HuH-7.5 (cell line): ENCODE measurements at places on chromosomes 2 and 18.
A peak's percentile ranks its signal among the peaks of the same experiment; 100 is the strongest.

DNA sequence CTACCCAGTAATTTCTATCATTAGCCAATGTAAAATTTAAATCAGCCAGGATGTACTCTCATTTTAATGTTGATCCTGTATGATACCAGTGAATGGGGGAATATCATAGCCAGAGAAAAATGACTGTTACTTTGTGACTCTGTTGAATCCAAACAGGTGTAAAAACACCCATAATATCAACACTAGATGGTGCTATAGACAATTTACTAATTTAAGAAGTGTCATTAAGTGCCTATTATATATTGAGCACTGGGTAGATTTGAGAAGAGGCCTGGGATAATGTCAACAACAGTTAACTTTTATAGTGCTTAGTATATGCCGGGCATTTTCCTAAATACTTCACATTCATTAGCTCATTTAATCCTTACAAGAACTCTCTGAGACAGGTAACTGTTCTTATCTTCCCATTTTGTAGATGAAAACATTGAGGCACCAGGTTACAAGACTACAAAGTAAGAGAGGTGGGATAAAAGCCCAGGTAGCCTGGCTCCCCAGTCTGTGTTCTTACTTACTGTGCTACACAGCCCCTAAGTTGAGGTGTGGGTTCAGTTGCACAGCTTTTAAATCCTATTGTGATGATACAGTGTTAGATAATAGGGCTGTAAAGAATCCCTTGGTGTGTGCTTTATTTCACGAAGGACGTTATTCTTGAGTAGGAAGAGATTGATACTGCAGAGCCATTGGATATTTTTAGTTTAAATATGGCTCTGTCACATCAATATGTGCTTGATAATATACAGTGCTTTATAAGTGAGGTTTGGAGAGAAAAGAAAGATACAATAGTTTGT is 325.5 kb downstream of the AGPS start:
- DNase-seq: no peak

DNA sequence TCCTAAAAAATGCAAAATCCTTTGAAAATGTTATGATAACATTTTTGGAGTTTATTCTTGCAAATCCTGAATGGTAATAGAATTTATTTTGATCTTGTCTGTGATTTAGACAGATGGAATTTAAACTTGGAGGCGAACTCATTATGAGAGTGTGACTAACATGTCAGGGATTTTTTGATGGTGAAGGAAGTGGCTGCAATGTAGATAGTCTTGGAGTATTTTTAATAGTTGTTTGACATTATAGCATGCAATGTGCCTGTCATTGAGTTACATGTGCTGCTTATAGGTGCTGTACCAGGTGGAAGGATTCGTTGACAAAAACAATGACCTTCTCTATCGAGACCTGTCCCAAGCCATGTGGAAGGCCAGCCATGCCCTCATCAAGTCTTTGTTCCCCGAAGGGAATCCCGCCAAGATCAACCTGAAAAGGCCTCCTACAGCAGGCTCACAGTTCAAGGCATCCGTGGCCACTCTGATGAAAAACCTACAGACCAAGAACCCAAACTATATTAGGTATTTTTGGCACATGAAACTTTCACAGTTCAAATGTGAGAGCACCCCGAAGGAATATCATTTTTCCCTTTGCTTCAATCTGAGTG is 141.8 kb downstream of the MYO1B start:
- no peak for DNase-seq

GRCh38 chr2:14960686-14961324 is 328.3 kb downstream of the LRATD1 start:
- no peak for DNase-seq

GRCh38 chr2:188786368-188786841 is 187.8 kb upstream of the COL3A1 start:
- no peak for DNase-seq

- DNase-seq: peak; percentile 41
Observed at GRCh38 chr2:10303694-10304378, 1.1 kb downstream of the HPCAL1 start.

- no peak for DNase-seq
Observed at GRCh38 chr2:128715360-128715759, 396.7 kb upstream of the HS6ST1 start.

DNA sequence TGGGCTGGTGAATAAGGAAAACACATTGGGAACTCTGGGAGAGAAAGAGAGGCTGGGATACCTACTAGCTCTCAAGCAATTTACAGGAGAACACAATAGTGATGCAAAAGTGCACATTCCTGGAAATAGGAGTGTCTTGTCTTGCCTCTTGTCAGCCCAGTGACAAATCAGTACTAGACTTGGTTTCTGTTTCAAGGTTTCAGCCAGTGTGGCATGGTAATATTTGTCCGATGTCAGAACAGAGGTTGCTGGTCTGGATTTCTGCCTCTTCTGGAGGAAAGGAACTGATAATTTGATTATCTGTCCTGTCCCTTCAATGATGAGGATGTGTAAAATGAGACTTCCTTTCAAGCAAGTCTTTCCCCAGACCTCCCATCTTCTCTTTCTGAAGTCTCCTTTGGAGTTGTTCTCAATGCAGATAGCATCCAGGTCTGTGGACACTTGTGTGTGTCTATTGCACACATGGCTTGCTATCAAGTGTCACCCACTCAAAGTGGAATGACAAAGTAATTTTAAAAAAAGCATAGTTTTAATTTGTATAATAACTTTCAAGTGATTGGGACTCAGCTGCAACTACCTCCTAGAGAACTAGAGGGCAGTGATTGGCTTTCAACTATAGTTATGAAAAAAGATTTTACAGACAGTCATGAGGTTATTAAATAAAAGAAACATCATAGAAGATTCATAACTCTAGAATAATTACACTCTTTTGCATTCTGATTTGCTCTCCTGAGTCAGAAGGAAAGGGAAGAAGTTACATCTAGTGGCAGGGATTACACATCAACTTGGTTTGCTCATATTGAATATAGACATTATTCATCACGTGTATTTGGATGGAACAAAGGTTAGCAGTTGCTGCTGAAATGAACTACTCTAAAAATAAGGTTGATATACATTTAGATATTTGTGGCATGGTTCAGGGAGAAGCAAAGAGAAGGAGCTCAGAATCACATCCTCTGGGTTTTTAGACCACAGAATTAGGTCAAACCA is 4.5 kb downstream of the GPR39 start:
- DNase-seq: no peak

GRCh38 chr2:120066800-120067547 is 54.1 kb downstream of the EPB41L5 start:
- peak; percentile 32 for DNase-seq

DNA sequence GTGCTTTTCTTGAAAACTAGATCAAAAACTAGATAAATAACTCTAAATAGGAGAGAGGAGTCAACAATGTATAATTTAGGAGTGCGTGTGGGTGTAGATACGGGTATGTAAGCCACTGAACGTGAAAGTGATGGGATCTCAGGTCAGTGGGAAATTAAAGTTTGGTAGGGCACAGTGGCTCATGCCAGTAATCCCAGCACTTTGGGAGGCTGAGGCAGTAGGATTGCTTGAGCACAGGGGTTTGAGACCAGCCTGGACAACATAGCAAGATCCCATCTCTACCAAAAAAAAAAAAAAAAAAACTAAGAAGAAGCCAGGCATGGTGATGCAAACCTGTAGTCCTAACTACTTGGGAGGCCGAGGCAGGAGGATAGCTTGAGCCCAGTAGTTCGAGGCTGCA is 247.1 kb downstream of the ANAPC1 start:
- no peak for DNase-seq

DNA sequence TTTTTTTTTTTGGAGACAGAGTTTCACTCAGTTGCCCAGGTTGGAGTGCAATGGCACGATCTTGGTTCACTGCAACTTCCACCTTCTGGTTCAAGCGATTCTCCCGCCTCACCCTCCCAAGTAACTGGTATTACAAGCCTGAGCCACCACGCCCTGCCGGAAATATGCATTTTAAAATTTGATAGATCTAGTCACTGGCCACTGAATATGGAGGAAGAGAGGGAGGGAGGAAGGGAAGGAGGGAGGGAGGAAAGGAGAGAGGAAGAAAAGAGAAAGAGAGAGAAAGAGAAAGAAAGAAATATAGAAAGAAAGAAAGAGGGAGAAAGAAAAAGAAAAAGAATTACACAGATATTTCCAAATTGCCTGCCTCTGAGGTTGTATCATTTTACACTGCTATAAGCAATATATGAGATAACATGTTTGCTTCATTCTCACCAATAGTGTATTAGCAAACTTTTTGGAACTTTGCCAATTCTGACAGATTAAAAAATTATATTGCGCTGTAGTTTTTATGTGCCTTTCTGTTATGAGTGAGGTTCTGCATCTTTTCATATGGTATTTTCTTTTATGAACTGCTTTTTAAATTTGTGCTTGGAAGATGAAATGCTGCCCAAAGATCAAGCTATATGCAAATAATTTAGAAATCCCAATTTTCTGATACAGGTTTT is 161.2 kb upstream of the MAP3K20 start:
- no peak for DNase-seq

DNA sequence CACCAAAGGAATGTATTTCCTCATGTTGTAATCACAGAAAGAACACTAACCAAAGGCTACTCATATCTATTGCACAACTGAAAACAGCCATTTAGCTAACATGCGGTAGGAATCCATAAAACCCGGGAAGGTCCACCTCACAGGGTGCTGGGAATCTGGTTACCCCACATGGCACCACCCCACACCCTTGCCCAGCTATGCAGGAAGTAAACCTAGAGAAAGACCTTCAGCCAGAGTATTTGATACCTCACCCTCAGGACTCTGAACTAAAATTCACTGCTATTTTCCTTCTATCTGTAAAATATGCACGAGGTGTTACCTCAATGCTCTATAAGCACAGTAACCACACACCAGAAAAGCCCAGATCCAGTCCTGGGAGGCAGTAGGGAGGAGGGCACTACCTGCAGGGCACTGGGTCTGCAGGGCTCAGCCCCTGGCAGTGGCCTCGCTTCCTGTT is 45.8 kb downstream of the PTPN2 start:
- DNase-seq: peak; percentile 78

DNA sequence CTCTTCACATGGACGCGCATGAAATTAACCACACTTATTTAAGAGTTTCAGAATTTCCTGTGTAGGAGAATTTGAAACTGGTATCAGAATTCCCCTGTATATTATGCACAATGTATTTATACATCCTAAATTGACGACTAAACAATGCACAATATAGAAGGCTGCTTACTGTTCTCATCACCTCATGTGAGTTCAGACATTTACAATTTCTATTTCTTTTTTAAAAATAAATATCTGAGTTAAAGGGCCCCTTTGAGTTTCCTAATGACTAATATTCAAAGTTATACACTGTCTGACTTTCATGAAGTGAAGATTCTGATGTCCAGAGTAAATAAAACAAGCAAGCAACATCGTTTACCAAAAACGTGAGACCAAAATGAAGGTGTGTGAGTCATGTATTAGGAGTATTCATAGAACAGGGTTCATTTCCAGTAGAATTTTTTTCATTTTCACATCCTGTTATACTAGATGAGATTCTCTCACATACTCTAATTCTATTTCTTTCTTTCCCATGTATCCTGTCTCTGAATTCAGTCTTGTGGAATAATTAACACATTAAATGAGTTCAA is 406.2 kb downstream of the NUP35 start:
- DNase-seq: no peak

- DNase-seq: no peak
Observed at GRCh38 chr2:225100269-225100668, 58.0 kb upstream of the DOCK10 start.

- DNase-seq: no peak
Observed at GRCh38 chr2:30288561-30288960, 57.2 kb downstream of the LBH start.

- no peak for DNase-seq
Observed at GRCh38 chr2:50004667-50005066, 850.4 kb upstream of the FSHR start.

GRCh38 chr18:3603421-3604234 is 153.7 kb downstream of the TGIF1 start:
- no peak for DNase-seq

DNA sequence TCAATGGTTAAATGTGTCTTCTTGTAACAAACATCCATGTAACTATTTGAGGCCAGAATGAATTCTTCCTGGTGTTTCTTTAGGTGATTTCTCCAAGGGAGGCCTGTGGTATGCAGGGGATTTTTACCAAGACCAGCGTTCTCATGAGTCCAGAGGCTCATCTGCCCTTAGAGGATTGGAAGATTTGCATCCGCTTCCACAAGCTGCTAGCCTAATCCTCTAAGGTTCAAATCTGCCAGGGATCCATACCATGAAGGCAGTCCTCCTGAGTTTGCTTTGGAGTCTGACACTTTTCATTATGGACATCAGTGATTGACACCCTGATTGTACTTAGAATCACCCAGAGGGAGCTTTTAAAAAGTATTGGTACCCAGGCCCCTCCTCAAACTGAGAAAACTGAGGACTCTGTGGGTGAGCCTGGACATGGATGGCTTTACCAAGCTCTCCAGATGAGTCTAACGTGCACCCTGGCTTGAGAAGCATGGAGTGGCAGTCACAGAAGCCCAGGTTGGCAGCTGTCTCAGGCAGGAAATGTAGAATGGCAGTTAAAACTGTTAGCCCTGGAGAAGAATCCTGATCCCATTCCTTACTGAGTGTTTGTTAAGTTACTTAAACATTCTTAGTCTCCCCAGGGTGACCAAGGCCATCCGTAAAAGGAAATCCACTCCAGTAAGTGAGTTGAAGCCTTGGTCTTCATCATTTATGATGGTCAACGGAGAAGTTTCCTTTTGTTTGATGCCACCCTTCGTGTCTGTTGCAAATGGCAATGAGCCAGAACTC is 95.3 kb upstream of the RMDN2 start:
- DNase-seq: no peak

- no peak for DNase-seq
Observed at GRCh38 chr2:582792-583528, 94.2 kb downstream of the TMEM18 start.

- DNase-seq: peak; percentile 36
Observed at GRCh38 chr2:200483729-200484198, 26.1 kb downstream of the KCTD18 start.

DNA sequence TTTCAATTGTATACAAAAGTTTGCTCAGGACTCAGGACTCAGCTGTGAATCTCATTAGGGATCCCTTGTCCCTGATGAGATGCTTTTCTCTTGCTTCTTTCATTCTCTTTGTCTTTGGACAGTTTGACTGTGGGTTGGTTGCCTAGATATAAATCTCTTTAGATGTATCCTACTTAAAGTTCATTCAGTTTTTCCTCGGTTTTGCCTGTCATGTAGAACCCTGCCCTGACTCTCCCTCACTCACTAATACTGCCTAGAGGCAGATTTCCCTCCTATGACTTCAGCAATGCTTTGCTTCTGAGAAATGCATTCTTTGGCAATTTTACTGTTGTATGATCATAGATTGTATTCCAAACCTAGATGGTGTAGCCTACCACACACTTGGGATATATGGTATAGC is 421.4 kb upstream of the TCF4 start:
- no peak for DNase-seq

- DNase-seq: no peak
Observed at GRCh38 chr2:24986372-24986771, 14.6 kb upstream of the DNAJC27 start.
